ENCODE measurements at places on chromosomes 3 and 15.

DNA sequence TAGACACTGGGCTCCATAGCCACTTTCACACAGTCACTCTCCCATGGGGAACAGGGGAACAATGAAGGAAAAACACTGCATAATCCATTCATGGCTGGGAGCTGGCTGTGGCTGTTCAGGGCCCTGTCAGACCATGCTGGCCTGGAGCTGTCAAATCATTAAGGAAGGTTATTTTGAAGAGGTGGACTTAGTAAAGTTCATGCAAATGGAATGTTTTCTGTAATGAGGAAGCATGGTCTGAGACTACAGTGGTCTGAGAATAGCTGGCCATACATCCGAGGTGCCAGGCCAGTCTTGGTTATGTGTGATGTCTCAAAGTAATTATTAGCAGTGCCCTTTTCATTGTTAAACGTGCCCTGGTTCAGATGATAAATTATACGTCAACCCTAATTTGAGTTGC lies 117.1 kb upstream of the MRPS22 start:
- DNase-seq: no peak

GRCh38 chr3:192848371-192849233 lies 69.1 kb downstream of the MB21D2 start:
- DNase-seq: no peak

- no peak for DNase-seq
These were observed 403.8 kb upstream of the ADAMTS9 start for GRCh38 chr3:65091565-65091964.

DNA sequence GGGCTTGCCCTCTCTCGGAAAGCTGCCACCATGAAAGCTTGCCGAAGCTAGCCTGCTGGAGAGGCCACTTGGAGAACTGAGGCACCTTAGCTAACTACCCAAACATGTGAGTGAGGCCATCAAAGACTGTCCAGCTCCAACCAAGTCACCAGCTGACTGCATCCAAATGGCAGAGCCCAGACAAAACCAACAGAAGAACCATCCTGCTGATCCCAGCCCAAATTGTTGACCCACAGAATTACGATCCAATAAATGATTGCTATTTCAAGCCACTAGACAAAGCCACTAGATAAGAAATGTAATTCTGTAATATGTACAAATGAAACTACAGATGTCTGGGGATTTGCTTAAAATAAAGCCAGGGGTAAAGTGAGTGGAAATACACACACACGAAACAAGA lies 109.8 kb upstream of the TRPM1 start:
- no peak for DNase-seq

DNA sequence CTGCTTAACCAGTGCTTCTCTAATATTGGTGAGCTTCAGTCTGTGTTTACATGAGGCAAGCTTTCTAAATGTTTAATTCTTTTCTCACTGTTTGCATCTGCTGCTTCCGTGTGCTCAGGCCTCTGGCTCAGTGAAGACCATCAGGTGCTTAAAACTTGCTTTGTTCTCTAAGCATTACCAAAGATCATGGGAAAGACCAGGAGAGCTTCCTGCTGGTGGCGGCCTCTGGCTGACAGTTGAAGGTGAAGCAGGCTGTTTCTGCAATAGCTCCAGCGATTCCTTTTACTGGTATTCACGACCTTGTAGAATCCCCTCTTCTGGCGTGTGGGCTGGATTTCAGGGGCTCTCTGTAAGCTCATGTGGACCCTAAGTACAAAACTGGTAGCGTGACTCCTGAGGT lies 45.1 kb downstream of the EDEM1 start:
- no peak for DNase-seq

DNA sequence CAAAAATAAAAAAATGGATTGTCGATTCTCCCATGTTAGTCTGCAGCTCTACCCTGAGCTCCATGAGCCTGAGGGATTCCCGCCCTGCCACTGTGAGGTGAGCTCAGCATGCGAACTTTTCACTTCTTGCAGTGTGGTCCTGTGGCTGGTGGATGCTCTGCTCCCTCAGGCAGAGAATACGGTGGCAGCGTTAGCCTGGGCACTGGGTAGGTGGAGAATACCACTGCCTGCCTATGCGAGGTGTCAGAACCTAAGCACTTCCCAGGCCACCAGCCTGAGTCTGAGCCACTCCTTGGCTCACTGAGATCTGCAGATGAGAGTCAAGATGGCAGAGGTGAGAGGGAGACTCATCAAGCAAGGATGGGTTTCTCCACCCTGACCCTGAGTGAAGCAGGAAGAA lies 70.1 kb downstream of the ITGB5 start:
- no peak for DNase-seq

- DNase-seq: no peak
These were observed 891 bp downstream of the EXOG start for GRCh38 chr3:38497031-38497430.

GRCh38 chr15:52162260-52162659 lies 28.9 kb downstream of the GNB5 start:
- DNase-seq: no peak

DNA sequence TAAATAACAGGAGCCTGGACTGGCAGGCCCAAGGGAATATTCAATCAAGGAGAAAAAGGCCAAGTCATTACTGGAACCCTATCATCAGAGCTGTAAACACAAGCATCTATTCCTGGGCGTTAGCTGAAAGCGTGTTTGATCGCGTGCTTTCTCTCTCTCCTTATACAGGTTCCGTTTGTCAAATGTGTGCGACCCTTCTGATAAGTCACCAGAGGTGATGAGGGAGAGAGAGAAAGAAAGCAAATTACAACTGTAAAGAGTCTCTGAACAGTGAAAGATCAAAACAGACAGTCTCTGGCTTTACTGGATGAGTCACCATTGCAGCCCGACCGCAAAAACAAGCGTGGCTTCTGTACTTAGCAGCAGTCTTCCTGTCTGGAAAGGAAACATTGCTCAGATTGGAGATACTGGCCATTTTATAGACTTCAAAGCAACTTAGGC lies 39.5 kb upstream of the TPRG1 start:
- peak; percentile 58 for DNase-seq

- DNase-seq: no peak
These were observed 30.2 kb downstream of the RPLP1 start for GRCh38 chr15:69482686-69483256.

DNA sequence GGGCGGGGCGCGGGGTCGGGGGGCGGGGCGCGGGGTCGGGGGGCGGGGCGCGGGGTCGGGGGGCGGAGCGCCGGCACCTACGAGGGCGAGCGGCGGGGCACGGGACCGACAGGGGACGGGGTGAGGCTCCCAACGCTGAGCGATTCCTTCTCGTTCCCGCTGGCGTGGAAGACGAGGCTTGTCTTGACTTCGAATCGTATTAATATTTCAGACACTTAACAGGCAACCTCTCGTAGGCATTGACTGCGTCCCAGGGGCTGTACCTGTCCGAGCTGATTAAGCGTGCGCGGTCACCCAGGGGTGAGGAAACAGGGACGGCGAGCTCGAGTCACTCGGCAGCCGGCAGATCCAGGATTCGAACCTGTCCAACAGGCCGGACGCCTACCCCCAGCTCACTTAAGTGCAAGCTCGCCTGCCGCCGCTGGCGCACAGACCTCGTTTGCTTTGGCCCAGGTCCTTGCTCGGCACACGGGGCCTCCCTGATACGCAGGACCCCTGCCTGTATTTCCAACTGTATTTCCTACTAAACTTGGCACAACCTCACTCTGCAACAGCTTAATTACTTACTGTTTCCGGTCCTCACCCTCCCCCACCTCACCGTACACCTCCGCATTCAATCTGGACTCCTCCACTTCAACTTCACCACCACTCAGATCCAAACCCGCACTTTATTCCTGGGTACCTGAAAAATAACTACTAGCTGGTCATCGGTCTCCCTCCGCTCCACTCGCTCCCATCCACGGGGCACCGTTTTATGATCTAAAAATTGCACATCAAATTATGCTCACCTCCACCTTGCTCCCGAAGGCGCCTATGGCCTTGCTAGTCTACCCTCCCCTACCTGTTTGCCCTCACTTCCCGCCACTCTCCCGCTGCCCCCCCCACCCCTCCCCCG lies 722 bp upstream of the ZXDC start:
- no peak for DNase-seq

- no peak for DNase-seq
These were observed 42.2 kb downstream of the SV2B start for GRCh38 chr15:91142106-91142744.

GRCh38 chr15:73320619-73321180 lies 48.1 kb downstream of the HCN4 start:
- DNase-seq: no peak

DNA sequence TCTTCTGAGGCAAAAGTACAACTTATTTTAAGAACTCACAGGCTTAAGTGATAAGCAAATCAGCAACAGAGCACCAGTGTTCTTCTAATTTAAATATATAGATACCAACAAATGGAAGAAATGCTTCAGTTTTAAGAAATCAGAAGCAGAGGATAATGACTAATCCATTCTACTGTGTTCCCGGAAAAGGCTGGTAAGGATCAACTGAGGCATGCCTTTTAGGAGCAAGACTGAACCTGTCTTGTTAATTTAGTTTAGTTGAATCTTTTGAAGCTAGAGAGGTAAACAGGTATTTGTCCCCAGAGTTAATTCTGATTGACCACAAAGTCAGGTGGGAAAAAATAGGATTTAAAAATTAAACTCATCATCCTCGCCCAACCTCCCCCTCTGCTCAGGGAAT lies 51.8 kb downstream of the TAMM41 start:
- DNase-seq: no peak

- no peak for DNase-seq
These were observed 33.1 kb downstream of the BHLHE40 start for GRCh38 chr3:5012367-5012766.

DNA sequence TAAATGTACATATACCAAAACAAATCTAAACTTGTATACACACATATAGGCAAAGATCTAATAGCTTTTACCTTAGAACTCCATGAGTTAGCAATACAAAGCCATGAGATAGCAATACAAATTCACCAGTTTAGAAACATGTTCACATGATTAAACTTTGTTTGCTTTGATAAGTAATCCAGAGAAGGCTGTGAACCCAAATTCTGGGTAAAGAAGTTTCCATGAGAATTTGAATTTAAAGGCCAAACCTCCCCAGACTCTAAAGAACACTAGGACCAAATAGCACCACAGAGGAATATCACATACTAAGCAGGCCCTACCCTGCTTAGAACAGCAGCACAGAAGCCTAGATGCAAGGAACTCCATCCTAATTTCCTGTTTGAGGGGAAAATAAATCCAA lies 83.7 kb upstream of the TP63 start:
- no peak for DNase-seq

DNA sequence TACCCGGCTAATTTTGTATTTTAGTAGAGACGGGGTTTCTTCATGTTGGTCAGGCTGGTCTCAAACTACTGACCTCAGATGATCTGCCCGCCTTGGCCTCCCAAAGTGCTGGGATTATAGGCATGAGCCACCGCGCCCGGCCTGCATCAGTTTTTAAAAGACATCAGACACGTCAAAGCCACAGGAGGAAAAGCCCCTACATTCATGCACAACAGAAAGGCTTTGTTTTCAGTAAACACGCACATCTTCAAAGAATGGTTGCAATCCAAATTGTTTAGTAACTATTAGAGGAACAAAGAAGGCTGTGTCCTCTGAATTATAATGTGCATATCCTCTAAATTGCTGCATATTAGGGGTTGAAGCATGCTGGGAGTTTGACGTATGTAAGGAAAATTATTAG lies 53.3 kb downstream of the BTD start:
- DNase-seq: no peak

- no peak for DNase-seq
These were observed 314.9 kb downstream of the TLE3 start for GRCh38 chr15:69782809-69783208.
